ENCODE measurements at places on chromosomes 3 and 15.

- DNase-seq: no peak
Observed at GRCh38 chr15:66298803-66299251, 5.5 kb downstream of the DIS3L start.

DNA sequence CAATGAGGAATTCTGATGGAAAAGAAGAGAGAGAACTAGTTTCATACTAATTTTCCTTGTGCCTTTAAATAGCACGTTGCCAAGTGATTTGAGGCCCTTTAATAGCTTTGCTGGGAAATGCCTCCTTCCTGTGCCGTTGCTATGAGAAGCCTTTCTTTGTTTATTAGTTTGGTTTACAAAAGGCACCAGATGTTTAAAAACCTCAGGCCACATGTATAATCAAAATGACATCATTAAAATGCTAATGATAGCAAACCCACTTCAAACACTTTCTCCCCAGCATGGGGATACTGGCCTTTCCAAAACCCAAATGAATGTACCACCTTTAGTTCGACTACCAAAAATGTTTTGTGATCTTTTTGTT lies 50.0 kb upstream of the TBC1D23 start:
- peak; percentile 56 for DNase-seq

DNA sequence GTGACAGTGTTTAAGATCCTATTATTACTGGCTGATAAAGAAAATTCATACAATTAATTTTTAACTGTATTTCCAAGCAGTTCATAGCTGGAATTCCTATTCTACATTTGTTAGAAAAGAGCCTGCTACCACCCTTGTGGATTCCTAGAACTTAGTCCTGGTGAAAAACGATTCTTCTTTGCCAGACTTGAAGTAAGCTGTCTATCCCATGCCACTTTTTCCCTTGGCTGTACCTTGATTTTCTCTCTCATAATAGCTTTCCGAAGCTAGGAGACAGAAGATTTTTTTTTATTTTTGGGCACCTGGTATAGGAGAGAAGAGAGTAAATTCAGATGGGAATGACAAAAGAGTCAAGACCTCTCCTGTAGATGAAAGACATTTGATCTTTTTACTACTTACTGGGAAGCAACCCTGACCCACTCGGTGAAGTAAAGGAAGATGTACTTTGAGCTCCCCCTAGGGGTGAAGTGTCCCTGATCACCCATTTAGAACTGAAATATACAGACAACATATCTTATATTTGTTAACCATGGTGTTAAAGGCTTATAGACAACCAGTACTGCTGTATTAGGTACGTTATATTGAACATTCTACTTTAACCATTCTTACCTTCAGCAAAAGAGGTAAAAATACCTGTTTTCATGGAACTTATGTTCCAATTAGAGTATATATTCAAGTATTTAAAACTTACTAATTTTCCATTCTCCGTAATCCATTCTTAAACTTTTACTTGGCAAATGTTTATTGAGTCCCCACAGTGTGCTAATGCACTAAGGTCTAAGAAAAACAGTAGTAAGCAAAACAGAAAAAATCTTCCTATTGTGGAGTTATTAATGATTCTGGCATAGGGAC lies 36.2 kb upstream of the C3orf38 start:
- DNase-seq: peak; percentile 41

- DNase-seq: no peak
Observed at GRCh38 chr15:67109141-67110034, 44.0 kb downstream of the SMAD3 start.

DNA sequence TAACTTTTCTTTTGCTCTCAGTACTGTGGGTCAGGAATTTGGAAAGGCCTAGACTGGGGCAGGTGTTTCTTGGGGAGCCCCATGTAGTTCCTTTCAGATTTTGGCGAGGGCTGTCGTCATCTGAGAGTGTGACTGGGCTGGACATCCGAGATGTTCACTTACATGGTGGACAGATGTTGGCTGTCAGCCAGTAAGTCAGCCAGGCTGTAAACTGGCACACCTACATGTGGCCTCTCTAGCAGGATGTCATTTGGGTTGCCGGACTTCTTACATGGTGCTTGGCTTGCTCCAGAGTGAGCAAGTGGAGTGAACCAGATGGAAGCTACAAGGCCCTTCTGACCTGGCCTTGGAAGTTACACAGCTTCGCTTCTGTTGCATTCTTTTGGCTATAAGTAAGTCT lies 20.7 kb downstream of the TATDN2 start:
- no peak for DNase-seq

- DNase-seq: no peak
Observed at GRCh38 chr3:156661155-156661554, 13.2 kb upstream of the TIPARP start.

- no peak for DNase-seq
Observed at GRCh38 chr3:151008699-151009098, 36.2 kb upstream of the CLRN1 start.

- no peak for DNase-seq
Observed at GRCh38 chr3:37181756-37182155, 7.4 kb upstream of the LRRFIP2 start.

DNA sequence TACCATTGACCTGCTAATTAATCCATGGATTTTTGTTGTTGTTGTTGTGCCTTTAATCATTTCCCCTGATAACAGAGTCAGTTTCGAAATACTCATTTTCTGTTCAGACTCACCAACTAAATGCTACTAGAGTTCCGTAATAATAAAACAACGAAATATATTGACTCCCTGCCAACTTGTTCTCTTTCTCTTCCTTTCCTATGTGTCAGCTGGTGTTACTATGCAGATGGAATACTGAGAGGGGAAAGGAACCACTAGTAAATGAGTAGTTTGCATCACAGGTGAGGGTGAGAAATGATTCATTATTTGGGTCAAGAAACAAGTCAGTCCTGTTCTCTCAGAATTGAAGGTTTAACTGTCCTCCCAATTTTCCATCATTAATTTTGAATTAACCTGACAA lies 1027.3 kb downstream of the TUSC7 start:
- DNase-seq: no peak

- DNase-seq: no peak
Observed at GRCh38 chr3:100403362-100404249, 2.3 kb downstream of the LNP1 start.

DNA sequence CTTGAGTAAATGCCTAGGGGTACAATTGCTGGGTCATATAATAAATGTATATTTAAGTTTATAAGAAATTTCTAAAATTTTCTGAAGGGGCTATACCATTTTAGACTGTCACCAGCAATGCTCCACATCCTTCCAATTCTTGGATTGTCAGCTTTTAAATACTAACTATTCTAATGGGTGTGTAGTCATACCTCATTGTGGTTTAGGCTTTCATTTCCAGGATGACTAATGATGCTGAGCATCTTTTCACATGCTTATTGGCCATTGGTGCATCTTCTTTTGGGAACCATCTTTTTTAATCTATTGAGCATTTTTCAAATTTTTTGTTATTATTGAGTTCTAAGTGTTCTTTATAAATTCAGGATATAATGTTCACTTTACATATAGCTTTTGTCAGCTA lies 52.5 kb upstream of the CORO2B start:
- no peak for DNase-seq

- DNase-seq: no peak
Observed at GRCh38 chr3:18527691-18528090, 102.6 kb upstream of the SATB1 start.

DNA sequence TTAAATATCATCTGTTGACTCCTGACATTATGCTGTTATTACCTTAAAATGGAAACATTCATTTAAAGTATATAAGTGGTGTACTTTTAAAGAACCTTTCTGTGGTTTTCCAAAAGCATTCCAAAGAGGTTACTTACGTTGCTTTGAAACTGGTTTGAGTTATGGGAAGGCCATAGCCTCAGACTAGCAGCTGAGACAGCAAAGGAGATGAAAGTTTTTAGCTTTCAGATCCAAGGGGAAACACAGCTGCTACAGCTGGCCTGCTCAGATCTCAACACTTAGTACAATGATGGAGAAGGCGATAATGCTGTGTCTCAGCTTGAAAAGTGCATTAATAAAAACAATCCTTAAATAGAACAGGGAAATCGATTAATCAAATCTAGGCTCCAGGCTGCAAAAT lies 921.1 kb downstream of the ROBO1 start:
- DNase-seq: no peak

- no peak for DNase-seq
Observed at GRCh38 chr3:184745526-184745925, 33.7 kb upstream of the MAGEF1 start.

- no peak for DNase-seq
Observed at GRCh38 chr3:114128231-114128630, 50.6 kb downstream of the DRD3 start.

- no peak for DNase-seq
Observed at GRCh38 chr3:73175698-73176097, 114.2 kb downstream of the EBLN2 start.

DNA sequence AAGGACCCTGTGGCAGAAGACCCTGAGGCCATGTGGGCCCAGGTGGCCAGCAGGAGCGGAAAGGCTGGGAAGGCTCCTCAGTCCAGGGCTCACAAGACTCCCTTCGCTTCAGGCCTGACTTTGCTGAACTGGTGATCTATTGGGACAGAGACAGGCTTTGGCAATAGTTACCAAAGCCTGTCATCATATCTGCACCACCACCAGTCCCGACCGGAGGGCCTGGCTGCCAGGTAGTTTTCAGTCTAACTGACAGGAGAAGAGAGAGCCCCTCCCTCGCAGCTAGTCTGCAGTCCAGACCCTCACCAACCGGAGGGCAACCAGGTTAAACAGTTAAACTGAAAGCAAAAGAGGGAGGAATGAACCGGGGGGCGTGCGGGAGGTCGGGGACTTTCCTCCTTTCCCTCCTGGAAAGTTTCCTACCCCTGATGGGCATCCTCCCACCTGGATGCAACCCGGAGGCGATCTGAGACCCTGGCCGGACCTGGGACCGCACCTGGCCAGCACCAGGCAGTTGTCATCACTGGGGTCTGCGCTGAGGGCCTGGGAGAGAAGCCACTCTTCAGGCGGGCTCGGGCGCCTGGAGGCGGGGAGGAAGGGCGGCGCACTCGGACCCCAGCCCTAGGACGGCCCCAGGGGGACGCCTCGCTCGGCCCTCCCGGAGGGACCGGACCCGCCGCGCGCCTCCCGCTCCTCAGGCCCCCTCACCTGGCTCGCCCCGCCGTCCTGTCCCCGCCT lies 435 bp downstream of the RAB27A start:
- DNase-seq: peak; percentile 47

- DNase-seq: peak; percentile 61
Observed at GRCh38 chr15:52787123-52787503, 3.0 kb downstream of the ONECUT1 start.

DNA sequence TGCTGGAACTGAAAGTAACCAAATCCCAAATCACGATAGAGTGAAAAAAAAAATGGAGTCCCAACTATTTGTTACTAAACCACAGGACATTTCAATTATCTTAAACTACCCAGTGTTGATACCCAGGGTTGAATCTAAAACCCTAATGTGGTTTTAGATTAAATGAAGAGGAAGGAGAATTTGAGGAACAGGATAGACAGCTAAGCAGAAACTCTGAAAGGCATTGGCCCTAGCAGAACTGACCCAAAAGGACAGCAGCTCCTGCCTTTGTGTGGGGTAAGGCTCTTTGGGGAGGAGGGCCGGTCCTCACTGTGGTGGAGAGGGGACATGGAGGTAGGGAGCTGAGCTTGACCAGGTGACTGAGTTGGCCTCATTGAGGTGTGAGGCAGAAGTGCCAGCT lies 30.7 kb upstream of the SNRK start:
- no peak for DNase-seq

DNA sequence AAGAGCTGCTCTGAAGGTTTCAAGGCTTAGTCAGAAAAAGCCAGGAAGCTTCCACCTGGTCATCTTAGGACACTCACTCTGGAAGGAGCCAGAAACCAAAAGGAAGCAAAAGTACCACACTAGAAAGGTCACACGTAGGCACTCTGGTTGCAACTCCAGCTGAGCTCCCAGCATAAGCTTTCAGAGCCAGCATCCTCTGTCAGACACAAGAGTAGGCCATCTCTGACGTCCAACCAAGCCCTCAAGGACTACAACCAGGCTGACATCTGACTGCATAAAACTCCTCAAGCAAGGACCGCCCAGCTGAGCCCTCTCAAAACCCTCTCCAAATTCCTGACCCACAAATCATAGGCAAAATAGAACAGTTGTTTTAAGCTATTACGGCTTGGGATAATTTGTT lies 12.8 kb downstream of the SH3BP5 start:
- no peak for DNase-seq

DNA sequence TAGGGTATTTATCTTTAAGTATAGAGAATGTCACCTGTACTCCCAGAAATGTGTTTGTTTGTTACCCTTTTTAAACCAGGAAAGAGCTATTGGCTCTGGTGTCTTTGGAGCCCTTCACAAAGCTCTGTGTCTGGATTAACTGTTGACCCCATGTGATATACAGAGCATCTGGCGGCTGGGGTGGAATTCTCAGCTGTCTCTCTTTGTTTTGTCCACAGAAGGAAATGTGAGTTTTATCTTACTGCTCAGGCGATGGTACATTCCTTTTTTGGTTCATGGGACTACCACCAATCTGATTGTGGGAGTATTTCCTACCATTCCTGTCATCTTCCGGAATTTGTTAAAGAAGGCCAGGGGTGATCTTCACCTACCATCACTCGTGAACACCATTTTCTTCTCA lies 120.3 kb downstream of the AKAP13 start:
- no peak for DNase-seq

DNA sequence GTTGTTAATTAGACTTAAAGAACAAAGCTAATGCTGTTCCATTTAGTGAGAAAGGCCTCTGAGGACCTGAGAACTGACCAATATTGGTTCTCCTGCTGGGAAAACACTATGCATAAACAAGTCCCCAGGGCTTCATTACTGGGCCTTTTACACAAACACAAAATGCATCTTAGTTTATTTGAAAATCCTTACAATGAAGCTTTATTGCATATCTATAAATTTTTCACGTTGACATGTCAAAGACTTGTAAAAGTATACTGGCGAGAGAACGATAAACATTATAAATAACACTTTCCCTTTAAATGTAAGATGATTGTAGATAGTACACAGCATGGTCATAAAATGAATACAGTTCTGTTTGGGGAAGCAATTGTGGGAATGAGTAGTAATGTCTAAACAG lies 151.7 kb downstream of the ROBO2 start:
- no peak for DNase-seq

GRCh38 chr3:177451301-177451750 lies 254.0 kb upstream of the TBL1XR1 start:
- no peak for DNase-seq

DNA sequence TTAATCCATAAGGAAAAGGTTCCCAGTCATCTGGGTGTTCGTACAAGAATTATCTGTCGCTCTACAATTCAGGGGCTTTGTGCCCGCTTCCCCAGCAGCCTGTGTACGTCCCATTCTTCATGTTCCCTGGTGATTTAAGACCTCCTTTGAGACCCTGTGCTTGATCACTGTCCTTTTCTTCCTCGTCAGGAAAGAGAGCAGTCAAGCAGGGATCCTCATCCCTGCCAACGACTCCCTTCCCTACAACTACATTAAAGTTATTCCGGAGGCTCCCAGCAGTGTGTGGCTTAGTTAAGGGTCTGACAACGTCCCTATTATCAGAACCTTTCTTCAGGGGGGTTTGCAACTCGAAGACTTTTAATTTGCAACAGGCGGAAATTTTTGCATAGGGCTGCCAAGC lies 175.7 kb downstream of the FOXP1 start:
- DNase-seq: no peak

DNA sequence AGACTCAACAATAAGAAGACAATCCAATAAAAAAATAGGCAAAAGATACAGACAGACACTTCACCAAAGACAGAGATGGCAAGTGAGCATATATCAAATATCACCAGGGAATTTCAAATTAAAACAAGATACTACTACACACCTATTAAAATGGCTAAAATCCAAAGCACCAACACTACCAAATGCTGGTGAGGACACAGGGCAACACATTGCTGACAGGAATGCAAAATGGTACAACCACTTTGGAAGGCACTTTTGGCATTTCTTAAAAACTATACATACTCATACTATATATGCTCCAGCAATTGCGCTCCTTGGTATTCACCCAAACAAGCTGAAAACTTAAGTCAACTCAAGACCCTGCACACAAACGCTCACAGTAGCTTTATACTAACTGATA lies 12.9 kb downstream of the DLG1 start:
- no peak for DNase-seq
